Mesendoderm (in vitro differentiated cells): ENCODE measurements at places on chromosomes 6 and 20.

- DNase-seq: no peak
Observed at GRCh38 chr6:141618180-141618581, 514.5 kb upstream of the GJE1 start.

DNA sequence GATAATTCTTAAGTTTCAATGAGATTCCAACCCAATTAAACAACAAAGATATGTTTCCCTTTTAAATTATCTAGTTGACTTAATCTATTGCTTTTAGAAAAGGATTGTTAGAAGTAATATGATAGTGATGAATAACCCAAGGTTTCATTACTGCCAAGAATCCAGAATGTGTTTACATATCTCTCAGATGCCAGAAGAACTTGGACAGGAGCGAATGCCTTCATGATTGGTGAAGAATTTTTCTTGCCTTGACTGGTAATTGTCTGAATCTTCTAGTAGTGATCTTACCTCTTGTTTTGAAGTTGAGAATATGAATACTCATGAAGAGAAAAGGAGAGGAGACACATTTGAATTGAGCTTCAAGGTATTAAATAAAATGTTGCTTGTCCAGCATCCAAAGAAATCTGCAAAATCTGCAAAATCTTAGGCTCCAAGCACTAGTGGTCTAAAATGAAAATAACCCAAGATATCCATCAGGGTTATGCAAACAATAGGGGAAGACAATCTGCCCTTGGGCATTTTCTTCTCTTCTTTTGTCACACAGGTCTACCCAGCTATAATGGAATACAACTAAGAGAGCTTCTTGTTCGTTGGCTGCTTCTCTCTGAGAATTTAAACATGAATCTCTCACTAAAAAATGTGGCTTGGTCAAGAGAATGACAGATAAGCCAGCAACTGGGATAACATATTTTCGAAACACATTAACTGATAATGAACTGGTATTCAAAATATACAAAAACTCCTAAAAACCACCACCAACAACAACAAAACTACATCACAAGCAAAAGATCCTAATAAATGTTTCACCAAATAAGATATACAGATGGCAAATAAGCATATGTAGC is 928.9 kb downstream of the EYS start:
- DNase-seq: no peak

DNA sequence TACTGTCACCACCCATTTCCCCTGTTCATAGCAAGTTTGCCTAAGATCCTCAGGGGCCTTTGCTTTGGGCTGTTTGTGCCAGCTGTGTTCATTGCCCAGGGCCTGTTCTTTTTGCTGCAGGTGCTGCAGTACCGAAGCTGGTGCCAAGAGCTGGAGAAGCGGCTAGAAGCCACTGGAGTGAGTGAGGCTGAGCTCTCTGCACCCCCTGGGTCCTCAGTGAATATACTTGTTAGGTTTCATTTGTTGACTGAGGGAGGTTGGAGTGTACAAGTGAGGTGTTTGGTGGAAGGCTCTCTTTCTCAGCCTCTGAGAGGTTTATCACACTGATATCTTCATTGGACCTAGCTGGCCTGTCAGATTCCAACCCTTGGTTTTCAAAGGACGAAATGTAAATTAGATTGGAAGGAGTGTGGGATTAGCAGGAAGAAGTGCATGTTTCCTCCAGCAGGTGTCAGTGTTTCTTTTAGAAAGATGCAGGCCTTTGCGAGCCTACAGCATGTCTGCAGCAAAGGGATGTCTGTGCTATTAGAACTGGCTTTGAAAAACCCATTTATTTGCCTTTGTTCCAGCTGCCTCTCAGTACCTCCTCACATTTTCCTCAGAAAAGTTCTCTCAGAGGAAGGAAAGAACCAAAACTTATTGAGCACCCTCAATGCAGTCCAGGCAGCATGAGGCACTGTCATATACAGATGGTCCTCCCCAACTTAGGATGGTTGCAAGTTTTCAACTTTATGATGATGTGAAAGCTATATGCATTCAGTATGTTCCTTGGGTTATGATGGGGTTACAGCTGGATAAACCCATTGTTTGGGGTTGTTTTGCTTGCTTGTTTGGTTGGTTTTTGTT is 8.3 kb downstream of the CEP250 start:
- peak; percentile 84 for DNase-seq

- DNase-seq: no peak
Observed at GRCh38 chr6:142013287-142013686, 119.4 kb upstream of the GJE1 start.

DNA sequence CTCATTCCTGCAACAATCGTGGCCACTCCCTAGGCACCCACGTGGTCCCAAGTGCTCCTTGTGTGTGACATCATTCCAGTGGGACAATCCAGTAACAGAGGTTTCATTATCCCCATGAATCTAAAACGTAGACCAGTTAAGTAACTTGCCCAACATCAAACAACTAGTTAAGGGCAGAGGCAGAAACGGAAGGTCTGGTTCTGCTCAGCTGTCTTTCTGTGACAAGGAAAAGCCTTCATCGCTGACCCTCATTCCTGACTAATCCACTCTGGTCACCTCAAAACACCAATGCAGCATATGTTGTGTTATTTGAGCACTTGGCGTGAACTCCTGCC is 261.4 kb upstream of the JARID2 start:
- no peak for DNase-seq

GRCh38 chr20:53662595-53662994 is 69.0 kb upstream of the ZNF217 start:
- DNase-seq: no peak

GRCh38 chr6:46490425-46491200 is 636 bp downstream of the RCAN2 start:
- peak; percentile 64 for DNase-seq

DNA sequence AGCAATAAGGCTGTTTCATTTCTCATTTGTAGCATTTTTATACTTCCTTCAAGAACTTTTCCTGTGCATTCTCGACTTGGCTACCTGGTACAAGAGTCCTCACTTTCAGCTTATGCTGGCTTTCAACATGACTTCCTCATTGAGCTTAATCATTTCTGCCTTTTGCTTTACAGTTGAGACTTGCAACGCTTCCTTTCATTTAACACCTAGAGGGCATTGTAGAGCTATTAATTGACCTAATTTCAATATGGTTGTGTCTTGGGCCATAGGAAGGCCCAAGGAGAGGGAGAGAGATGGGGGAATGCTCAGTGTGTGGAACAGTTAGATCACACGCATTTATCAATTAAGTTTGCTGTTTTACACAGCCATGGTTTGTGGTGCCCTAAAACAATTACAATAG is 37.2 kb downstream of the SLC22A2 start:
- DNase-seq: peak; percentile 69

GRCh38 chr6:4388675-4389074 is 253.3 kb upstream of the ECI2 start:
- peak; percentile 70 for DNase-seq

- DNase-seq: no peak
Observed at GRCh38 chr20:53937339-53937741, 133.1 kb downstream of the BCAS1 start.

DNA sequence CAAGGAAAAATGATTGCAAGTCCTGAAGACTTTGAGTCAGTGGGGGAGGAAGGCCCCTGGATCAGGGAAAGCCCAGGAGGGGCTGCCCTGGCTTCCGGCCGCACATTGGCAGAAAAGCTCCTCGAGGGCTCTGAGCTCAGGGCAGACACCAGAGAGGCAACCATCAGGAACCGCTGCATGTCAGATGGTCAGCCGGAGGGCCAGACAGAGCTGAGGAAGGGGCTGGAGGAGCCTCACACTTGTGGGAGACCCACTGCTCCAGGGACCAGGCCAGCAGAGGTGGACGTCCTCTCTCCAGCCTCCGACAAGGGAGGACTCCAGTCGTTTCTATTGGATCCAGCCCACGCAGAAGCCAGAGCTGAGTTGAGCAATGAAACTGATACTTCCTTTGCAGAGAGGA is 30.2 kb upstream of the AAR2 start:
- no peak for DNase-seq

DNA sequence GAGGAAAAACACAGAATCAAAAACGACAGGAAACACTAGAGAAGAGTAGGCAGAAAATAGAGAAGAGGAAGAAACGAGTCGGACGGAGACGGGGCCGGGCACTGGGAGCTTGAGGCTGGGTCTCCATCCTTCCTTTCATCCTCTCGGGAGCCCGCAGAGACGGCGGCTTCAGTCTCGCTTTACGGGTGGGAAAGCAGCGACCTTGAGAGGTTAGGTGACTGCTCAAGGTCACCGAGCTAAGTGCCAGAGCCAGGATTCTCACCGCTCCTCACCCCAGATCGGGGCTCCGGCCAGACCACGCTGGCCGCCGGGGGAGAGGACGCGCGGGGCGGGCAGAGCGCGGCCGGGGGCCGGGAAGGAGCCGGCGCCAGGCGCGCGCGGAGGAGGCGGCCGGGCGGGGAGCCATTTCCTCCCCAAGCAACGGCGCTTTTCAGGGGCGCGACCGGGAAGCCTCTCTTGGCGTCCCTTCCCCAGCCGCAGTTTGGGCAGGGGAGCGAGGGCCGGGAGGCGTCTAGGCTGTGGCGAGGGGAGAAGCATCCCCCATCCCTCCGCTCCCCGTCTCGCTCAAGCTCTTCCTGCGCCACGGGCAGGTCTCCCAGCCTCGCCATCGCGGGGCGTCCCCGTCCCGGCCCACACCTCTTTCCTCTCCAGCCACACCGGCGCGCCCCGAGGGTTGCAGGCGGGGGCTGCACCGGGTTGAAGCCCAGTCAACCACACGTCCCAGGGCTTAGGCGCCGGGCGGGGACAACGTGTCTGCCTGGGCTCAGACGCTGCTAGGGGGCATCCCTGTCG is 24.1 kb upstream of the MAP3K7 start:
- peak; percentile 82 for DNase-seq

DNA sequence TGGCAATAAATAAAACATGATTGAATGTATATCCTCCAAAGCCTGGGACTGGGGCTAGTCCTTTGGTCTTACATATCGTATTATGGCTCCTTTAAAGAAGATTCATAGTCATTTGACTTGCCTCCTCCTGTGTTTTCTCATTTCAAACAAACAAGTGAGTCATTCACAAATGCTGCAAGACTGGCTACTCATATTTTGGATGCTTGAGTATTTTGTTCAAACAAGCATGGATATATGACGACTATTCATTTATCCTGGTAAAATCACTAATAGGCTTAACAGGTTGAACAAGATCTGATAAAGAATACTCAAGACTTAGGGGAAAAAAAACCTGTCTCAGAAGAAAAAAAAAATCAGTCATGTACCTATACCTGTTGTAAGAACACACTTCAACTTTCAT is 111.1 kb upstream of the CCDC28A start:
- no peak for DNase-seq

- DNase-seq: no peak
Observed at GRCh38 chr6:101222007-101222406, 171.5 kb upstream of the GRIK2 start.

GRCh38 chr6:83265384-83265783 is 72.2 kb downstream of the RWDD2A start:
- no peak for DNase-seq

- no peak for DNase-seq
Observed at GRCh38 chr6:36319436-36319762, 17.3 kb downstream of the BNIP5 start.

DNA sequence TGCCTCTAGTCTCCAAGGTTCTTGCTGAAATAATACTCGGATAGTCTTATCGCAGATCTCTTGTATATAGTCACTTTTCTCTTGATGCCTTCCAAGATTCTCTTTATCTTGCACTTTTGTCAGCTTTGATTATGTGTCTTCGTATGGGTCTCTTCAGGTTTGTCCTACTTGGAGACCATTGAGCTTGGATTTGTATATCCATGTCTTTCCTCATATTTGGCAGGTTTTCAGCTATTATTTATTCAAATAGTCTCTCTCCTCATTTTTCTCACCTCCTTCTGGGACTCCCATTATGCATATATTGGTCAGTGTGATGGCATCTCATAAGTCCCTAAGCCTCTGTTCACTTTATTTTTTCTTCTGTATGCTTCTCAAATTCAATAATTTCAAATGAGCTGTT is 23.0 kb downstream of the ECI2 start:
- no peak for DNase-seq

DNA sequence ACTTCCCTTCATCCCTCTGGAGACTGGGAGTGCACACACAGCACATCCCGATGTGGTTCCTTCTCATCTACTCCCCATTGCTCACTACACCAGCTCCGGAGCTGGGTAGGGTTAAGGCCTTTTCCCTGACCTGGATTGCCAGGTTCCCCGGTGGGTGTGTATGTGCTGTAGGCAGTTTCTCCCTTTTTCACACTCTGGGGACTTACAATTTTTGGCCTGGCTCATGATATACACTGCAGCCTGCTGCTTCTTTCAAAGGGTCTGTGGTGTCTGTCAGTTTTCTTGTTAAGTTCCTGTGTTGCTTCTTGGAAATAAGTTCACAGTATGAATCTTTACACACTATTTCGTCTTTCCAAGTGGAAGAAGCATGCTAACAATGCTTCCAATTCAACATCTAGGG is 405.5 kb downstream of the UTRN start:
- DNase-seq: no peak

DNA sequence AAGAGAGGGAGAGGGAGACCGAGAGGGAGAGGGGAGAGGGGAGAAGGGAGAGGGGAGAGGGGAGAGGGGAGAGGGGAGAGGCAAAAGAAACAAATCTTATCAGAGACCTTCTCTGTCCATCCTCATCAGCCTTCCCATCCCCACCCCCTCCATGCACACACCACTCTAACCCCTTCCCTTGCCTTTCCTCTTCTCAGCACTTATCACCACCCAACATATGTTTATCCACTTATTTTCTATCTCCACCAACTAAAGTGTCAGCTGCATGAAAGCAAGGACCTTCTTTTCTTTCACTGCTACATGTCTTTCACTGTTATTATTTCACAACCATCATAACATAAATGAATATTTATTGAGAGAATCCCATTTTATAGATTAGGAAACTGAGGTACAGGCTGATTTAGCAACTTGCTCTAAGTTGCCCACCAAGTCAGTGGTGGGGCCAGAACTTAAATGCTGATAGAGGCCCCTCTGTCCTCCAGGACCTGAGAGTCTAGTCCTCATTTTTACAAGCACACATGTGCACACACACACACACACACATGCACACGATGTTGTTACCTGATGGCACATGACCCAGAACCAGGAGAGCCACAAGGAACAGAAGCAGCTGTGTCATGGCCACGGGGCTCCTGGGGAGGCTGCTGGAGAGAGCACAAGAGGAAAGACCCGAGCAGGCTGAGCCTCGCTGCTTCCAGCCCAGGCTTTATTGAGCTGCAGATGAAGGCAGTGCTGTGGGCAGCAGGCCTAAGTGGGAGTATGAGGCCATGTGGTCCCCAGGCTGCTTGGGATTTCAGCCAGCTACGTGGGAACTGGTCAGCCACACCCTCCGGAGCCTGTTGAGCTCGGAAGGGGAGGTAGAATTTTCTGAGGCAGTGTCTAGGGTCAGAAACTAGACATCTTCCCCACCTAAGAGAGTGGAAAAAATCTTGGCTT is 2.3 kb downstream of the DEFB124 start:
- DNase-seq: no peak

DNA sequence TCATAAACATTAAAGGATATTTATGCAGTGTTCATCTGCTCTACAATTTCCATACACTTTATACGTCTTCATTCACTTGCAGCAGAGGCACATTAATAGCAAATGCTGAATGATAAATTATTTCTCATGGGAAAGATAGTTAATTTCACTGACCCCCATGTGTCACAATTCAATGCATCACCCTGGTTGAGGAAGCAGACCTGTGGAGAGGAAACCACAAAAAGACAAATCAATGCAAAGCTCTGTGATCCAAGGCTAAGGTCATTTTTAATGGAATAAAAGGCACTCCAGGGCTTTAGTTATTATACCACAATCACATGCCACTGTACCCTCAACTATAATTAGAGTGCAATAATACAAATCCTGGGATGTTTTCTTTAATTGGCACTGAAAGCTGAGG is 40.3 kb upstream of the TENT5A start:
- no peak for DNase-seq
